ENCODE measurements at places on chromosomes 6 and 20.

- DNase-seq: no peak
Measured at GRCh38 chr6:54578261-54578660, 268.3 kb upstream of the FAM83B start.

- no peak for DNase-seq
Measured at GRCh38 chr20:44001667-44002596, 87.3 kb downstream of the TOX2 start.

- no peak for DNase-seq
Measured at GRCh38 chr6:84059082-84059481, 25.5 kb downstream of the MRAP2 start.

- DNase-seq: no peak
Measured at GRCh38 chr6:4743062-4743461, 33.1 kb upstream of the CDYL start.

DNA sequence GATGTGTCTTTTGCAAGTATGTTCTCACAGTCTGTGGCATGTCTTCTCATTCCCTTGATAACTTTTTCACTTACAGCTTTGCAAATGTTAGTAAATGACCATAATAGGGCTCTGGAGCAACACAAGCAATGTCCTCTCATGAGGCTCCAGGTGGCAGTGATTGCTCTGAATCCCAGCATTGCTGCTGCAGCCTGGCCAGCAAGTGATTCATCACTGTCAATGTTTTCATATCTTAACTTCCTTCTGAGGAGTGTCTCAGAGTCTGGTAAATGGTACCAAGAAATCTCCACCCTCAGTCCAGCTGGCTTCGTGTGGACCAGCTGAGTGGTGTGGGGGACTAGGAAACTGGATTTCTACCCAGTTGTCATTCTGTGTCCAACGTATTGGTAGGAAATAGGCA lies 139.6 kb downstream of the MYLK4 start:
- no peak for DNase-seq

- DNase-seq: no peak
Measured at GRCh38 chr6:96624957-96625356, 62.0 kb downstream of the FHL5 start.

GRCh38 chr6:118705544-118706491 lies 54.4 kb upstream of the CEP85L start:
- DNase-seq: no peak

DNA sequence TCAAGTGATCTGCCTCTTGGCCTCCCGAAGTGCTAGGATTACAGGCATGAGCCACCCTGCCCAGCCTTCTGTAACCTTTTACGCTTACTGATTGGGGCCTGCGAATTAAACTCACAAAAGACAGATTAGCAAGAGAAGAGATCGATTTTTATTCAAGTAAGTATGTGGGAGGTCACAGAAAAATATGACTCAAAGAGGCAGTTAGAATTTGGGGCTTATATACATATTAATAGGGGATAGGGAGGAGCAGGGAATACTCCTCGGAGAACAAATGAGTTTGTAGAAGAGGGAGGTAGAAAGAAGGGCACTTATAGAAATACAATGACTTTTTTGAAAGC lies 78.9 kb downstream of the CD24 start:
- no peak for DNase-seq

GRCh38 chr6:25769983-25770382 lies 15.4 kb downstream of the SLC17A4 start:
- no peak for DNase-seq

- no peak for DNase-seq
Measured at GRCh38 chr20:840858-841567, 7.5 kb downstream of the FAM110A start.

DNA sequence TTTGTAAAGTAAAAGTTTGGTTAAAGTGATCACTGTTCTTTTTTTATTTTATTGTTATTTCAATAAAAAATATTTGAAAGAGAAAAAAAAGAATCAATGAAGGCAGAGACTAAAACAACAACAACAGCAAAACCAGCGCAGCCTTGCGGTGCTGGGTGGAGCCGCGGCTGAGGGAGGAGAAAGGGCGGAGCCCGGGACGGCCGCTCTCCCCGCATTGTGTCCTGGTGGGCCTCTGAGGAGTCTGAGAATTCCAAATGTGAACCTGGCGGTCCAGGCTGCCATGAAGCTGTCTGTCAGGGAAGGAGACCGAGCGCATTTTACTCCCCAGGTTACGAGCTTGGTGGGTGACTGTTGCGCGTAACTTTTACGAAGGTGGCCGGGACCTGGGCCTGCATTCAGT lies 43.2 kb downstream of the TMEM242 start:
- DNase-seq: peak; percentile 46

- DNase-seq: no peak
Measured at GRCh38 chr6:118135371-118135770, 228.3 kb downstream of the SLC35F1 start.

GRCh38 chr20:24768201-24768636 lies 180.8 kb upstream of the CST7 start:
- no peak for DNase-seq

DNA sequence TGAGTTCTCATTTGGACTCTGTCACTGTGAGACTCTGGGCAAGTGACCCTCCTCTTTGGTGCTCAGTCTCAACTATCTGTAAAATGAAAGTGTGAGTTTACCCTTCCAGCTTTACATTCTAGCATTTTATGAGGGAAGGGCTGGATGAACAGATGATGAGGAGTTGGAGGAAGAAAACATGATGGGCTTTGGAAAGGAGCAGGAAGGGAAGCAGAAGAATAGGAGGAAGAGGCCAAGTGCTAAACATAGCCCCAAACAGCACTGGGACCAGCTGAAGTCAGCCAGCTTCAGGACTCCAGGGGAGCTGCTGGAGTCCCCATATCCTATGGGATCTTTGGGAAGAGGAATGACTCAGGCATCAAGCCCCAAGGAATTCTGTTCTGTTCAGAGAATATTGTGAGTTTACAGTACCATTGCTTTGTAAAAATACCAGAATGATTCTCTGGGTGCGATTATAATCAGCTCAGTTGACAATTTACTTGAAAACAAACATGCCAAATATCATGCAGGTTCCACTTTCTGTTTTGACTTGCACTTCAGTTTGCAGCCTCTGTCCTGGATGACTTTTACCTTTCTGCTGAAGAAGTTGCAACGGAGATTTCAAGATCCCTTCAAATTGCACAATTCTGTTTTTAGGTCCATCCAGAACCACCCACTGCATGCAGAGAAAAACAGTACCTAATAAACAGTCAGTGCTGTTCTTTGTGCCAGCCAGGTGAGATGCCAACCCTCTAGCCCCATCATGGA lies 3.2 kb downstream of the CD40 start:
- no peak for DNase-seq

GRCh38 chr6:110687326-110687725 lies 127.9 kb downstream of the CDK19 start:
- DNase-seq: no peak

DNA sequence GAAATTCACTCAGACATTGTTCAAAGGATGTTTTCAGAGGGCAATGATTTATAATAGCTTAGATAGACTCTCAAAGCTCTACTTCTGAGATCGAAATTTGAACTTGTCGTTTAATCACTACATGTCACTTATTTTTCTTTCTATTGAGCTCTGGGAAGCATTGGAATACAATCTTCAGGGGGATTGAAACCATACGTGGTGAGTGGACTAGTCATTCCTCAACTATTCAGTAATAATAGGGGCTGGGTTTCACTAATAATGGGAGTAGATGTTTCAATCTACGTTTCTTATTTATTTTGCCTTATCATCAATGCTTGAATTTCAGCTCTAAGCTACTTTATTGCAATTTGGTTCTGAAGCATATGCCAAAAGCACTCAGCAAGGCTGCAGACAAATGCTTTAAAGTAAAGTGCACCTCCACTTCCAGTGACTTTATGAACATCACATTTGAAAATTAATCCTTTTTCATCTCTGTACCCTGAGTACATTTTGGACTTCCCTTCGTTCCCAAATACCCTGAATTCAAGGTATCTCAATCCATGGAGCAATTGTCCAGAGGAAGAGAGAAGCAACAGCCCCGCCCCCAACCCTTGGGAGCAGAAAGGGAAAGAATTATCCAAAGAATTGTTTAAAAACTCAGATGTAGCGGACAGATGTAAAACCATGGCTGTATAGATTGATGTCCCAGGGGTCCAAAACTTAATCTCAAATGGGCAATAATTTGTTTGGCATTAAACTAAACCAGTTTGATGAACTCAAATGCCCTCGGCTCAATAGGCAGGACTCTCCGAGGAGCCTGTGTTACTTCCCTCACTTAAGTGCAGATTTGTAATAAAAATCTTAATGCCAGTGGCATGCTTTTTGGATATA lies 68.1 kb downstream of the HFE start:
- no peak for DNase-seq

DNA sequence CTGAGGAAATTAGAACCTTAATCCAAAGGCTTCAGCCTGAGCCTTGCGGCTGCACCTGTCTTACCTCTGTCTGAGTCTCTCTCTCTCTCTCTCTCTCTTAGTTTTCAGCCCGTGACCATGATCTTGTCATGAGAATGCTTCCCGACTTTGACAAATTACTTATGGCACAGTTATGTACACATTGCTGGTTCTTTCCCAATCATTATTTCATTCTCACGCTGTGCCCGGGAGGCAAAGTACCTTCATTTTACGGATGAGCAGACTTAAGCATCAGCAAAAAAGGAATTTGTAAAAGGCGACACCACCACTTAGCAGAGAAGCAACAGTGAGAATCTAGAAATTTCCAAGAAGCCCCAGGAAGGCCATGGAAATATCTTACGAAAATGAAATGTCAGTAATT lies 54.6 kb downstream of the GMPR start:
- DNase-seq: no peak

DNA sequence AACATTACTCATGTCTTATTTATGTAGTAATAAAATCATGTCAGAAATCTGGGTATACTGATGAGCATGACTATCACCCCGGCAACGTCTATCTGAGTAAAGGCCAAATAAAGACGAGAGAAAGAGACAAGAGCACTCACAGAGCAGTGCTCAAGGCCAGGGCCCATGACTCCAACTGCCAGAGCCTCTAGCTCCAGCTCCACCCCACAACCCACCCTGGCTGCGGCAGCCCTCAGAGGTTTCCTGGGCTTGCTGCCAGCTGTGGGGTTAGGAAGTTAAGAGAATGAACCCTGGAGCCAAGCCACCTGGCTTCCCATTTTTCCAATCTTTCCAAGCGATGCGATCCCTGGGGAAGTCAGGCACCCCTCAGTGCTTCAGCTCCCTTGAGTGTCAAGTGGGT lies 92.0 kb upstream of the PAX1 start:
- no peak for DNase-seq

GRCh38 chr6:68038815-68039408 lies 596.2 kb upstream of the ADGRB3 start:
- DNase-seq: no peak

DNA sequence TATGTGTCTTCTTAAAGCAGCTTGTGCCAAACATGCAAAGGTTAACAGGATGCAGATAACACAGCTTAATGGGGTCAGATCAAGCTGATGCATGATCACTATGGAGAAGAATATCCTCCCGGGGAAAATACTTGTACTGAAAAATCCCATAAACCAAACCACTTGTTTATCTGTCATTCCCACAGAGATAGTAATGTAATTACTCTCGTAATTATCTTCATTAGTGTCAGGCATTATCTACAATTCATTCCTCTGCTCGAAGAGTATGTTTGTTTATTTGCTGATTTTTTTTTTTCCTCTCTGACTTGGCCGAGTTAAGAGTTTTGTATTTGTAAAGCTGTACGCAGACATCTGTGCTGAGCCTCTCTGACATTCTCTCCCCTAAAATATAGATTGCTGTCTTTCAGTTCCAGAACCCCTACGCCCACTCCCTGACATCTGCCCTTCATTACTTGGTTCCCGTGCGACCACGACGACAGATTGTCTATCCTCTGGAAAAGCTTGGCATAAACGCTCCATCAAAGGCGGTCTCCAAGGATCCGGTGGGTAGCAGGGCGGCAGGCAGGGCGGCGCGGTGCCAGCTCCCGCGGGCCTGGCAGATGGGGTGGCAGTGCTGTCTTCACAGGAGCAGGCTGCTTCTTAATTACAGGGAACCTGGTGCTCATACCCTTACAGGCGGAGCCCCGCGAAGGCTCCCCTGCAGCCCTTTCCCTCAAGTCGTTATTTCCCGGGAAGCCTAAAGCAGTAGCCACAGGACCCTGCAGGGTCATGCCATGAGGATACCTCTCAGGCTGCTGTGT lies 147.2 kb downstream of the CFAP61 start:
- DNase-seq: no peak

- DNase-seq: no peak
Measured at GRCh38 chr20:44402391-44403193, 47.1 kb downstream of the HNF4A start.

Measured in osteocyte (in vitro differentiated cells).